ENCODE measurements at places on chromosomes 2 and 18. TPM values are rescaled to one million over a fixed set of nuclear protein-coding genes. Genes with fewer than 3 reads are reported as not detected.

IL36RN gene
- total RNA-seq, result 8.4 TPM

ZNF385B gene
- total RNA-seq, result not detected

CNNM4 gene
- 3.1 TPM for total RNA-seq

WNT6 gene
- total RNA-seq, result under 0.01 TPM
